ENCODE measurements at places on chromosomes 3 and 15.

DNA sequence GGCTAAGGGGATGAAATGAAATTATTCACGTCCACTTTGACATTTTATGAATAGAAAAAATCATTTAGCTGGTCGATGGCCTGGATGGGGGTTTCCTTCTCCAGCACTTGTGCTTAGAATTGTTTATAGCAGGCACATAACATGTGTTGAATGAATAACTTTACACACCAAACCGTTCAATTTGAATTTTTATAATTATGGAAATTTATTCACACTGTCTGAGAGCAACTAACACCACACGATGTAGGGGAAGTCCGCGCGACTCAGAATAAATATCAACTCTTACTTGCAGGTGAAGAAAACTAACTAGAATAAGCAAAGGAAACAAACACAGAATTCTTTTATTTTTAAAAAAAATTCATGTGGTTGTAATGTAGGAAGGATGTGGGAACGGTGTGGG is 81.3 kb downstream of the MINAR1 start:
- no peak for DNase-seq

DNA sequence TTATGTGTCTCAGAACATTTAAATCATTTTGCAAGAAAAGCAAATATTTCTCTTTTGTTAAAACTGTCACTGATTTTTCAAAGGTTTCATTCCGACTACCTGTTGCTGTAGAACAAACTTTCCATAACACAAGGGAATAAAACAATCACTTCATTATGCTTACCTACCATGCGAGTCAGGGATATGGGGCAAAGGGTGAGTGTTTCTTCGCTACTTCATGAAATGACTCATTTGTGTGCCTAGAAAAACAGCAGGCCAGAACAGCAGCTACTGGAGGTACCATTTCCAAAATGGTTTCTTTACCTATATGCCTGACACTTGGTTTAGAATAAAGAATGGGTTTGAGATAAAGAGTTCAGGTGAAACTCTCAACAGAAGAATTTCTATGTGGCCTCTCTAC is 712.5 kb downstream of the PLOD2 start:
- DNase-seq, result no peak

GRCh38 chr3:137647179-137647578 is 116.9 kb upstream of the SOX14 start:
- peak; percentile 30 for DNase-seq

GRCh38 chr3:13881536-13882410 is 1.9 kb upstream of the WNT7A start:
- no peak for DNase-seq

GRCh38 chr3:115937054-115937453 is 313.7 kb downstream of the GAP43 start:
- no peak for DNase-seq

GRCh38 chr15:64153480-64154367 is 2.2 kb downstream of the SNX22 start:
- DNase-seq, result peak; percentile 94

DNA sequence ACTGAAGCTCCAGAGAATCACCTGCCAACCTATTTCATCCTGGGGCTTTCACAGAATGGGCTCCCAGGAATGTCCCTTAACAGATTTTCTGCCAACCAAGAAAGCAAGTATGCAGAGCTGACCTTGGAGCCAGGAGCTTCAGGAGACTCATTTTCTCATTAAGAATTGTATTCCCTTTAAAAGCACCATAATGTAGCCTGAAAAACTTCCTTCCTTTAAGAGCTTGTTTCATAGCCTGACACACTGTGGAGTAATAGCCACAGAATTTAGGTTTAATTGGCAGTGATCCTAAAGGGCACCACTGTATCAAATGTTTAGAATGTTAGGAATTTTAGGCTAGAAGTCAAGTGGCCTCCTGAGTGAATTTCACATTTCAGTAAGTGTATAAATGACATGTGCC is 309.8 kb downstream of the GBE1 start:
- no peak for DNase-seq

Measured in BE2C (cell line).